Activated CD4-positive, alpha-beta T cell treated with anti-CD3 and anti-CD28 coated beads, Interleukin-2, amount 50 U/mL, for 48 hours (primary cell): ENCODE measurements at places on chromosomes 3 and 15.

GRCh38 chr3:139564294-139564861 lies 24.8 kb upstream of the RBP1 start:
- DNase-seq, result no peak

GRCh38 chr3:194194757-194195085 lies 58.8 kb downstream of the HES1 start:
- DNase-seq, result no peak

- no peak for DNase-seq
Measured at GRCh38 chr3:42118762-42119361, 27.7 kb downstream of the TRAK1 start.

DNA sequence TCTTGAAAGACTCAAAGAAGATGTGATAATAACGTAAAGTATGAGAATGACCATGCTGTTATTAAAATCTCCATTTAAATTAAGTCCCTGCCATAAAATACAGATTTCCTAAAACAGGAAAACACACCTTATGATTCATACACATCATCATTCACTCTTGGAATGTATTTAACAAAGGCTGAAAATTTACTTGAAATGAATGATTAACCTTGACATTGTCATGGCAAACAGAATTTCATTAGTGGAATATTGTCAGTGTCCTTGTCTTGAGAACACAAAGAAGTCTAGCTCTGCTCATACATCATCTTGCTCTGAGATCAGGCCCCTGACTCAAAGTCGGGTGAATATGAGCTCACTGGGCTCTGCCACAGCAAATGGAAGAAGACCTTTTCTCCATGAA lies 313.9 kb downstream of the FGF12 start:
- no peak for DNase-seq

GRCh38 chr15:29554531-29554930 lies 267.7 kb downstream of the TJP1 start:
- DNase-seq, result no peak

GRCh38 chr15:74134387-74135027 lies 4.1 kb downstream of the ISLR2 start:
- DNase-seq, result peak; percentile 56

- DNase-seq, result no peak
Measured at GRCh38 chr3:161647936-161648470, 151.4 kb downstream of the OTOL1 start.

- no peak for DNase-seq
Measured at GRCh38 chr3:171480526-171480925, 20.3 kb upstream of the TNIK start.

DNA sequence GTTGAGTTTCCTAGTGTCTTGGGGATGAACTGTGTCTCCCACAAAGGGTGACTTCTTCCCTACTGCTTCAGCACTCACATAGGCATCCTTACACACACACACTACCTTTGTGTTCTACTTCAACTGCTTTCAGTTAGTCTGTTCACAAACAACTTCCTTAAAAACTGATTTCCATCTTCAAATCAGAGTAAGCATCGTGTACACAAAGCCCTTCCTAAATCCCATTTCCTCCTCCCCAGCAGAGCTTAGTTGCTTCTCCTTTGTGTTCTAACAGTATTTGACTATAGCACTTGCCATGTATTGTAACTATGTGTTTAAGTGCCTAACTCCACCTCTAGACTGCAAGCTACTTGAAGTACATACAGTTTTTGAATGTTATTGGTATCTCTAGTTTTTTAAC lies 71.7 kb downstream of the TNIK start:
- no peak for DNase-seq

GRCh38 chr3:61627768-61628185 lies 66.4 kb downstream of the PTPRG start:
- no peak for DNase-seq

DNA sequence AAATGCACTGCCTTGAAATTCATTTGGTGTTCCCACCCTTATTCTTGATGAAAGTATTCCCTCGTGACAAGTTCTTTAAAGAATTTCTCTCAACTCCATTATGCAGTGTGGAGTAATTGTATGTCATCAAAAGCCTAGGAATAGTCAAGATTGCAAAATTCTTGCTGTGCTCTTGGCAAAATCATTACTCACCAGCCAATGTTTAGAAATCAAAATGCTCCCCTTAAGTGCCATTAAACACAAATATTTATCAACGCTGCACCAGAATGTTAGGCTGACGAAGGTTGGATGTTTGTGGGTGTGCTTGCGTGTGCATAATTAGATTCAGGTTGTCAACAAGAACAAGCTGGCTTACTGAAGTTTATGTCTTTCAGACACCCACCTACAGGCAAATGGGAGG lies 40.5 kb downstream of the SST start:
- no peak for DNase-seq

- no peak for DNase-seq
Measured at GRCh38 chr15:38128341-38128781, 124.3 kb upstream of the SPRED1 start.

DNA sequence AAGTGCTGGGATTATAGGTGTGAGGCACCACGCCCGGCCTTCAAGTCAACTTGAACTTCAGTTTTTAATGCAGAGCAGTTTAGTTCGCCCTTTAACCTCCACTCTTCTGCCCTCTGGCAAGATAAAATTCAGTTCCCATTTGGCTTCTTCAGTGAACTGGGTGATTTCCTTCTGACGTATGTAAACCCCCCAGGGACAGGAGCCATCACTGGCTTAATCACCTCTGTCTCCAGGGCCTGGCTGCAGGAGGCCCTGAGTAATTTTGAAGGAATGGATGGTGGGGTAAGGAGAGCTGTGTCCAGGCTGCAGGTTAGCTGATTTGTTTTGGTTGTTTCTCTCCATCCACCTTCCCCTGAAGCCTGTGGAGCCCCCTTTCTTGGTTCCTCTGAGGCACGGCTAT lies 11.9 kb downstream of the MCM2 start:
- DNase-seq, result no peak

- peak; percentile 49 for DNase-seq
Measured at GRCh38 chr3:52428151-52429005, 16.5 kb downstream of the SEMA3G start.

DNA sequence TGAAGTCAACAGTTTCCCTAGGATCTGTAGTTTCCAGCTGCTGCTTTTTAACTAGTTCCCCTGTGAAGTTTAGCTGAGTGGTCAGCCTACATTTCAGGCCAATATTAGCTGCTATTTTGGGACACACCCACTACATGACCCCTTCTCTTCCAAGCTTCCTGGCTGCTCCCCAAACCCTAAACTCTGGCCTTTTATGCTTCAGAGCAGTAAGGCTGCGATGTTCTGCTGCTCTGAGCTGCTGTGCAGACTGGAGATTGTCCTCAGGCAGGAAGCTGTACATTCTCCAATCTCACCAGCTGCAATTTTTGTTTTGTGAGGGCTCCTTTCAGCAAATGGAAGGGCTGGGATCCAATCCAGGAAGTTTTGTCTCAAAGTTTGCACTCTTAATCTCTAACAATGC lies 48.0 kb upstream of the WDR72 start:
- no peak for DNase-seq

DNA sequence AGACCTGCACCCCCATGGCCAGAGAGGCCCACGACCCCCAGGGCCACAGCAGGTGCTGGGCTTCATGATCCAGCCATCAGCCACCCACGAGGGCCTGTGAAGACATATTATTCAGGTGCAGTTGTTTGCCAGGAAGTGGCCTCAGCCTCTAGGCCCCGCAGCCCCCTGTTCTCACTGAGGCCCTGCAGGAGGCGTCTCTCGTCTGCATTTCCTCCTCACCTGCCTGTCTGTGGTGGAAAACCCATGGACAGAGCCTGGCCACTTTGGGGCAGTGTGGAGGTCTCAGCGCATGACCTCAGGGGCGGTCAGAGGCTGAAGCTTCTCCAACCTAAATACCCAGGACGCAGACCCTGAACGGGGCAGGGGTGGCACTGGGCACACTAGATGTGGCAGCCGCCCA lies 18.6 kb downstream of the UROC1 start:
- no peak for DNase-seq

- no peak for DNase-seq
Measured at GRCh38 chr15:99359769-99360168, 108.5 kb downstream of the LRRC28 start.
